ENCODE measurements at places on chromosomes 12 and 14.
A peak's percentile ranks its signal among the peaks of the same experiment; 100 is the strongest.

DNA sequence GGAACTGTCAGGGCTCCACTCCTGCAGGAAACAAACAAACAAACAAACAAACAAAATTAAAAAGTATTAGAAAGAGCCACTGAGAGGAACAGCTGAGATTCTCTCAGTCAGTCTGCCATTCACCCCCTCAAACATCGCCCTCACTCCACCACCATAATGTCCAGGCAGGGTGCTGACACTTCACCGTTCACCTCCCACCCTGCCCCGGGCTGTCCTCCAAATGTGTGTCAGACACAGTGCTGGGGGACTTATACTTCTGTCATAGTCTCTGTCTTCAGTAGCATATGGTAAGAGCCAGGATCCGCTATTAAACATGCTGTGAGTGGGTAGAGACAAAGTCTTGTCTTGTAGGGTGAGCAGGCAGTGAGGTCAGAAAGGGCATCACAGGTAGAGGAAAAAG, 28.3 kb downstream of the KRT18 start:
- no peak for DNase-seq

DNA sequence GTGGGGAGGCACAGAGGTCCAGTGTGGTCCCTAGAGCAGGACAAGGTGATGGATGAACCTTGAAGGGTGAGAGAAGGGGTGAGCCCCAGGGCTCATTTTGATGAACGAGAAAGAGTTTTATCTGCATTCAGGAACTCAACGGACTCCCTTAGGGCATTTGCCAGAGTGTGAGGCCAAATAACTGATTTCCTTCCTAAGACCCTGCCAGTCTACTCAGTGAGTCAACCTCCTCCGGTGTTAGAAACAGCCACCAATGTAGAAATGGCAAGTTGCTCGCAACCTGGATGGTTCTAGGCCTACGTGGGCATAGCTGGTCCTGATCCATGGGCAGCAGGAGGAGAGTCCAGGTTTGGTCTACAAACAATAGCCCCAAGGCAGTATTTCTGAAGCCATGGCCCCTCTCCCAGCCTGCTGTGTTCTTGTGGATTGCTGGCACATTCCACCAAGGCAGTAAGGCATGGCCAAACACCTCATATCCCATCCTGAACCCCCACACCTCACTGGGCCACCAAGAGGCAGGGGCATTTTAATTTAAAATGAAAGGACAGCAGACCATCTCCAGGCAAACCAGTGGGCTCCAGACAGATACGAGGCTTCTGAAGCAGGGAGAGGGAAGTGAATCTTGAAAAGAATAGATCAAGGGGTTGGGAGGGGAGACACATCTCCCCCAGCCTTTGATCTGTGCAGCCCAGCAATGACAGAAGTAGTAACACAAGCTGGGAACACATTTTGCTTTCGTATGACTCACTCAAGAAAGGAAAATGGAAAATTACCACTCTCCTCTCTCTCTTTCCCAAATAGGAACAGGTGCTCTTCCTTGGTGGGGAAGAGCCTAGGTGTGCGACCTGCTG, 25.4 kb upstream of the TESC start:
- DNase-seq, result no peak

- DNase-seq, result no peak
These were observed 31.5 kb upstream of the SRP54 start for GRCh38 chr14:34951286-34951685.

GRCh38 chr14:90319634-90320541, 11.9 kb downstream of the NRDE2 start:
- no peak for DNase-seq

DNA sequence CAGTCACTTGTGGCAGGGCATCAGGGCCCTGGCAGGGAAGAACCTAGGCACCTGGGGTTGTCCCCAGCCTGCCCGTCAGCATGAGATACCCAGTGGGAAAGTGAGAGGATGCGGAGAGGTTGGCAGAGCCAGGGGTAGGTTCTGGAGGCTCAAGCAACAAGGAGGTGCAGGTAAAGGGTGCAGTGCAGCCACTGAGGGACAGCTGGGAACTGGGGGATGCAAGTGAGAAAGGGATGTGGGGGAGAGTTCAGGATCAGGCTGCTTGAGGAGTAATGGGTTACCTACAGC, 18.7 kb downstream of the VASH1 start:
- no peak for DNase-seq

- DNase-seq, result no peak
These were observed 112.8 kb upstream of the PELI2 start for GRCh38 chr14:56005191-56006053.

- DNase-seq, result no peak
These were observed 447.1 kb upstream of the SEL1L start for GRCh38 chr14:81980601-81981306.

DNA sequence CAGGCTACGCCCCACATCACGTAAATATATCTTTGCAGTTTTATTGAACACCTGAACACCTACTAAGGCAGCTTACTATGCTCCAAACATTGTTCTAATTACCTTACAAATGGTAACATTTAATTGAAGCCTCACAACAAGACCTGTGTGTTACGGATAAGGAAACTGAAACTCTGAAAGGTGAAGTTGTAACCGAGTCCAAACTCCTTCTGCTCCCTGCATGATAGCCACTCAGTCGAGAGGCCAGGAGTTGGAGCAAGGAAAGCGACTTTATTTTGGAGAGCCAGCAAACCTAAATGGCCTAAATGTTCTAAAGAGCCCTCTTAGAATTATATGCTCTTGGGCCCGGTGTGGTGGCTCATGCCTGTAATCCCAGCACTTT, 12.6 kb upstream of the TRPV4 start:
- no peak for DNase-seq

GRCh38 chr12:84924981-84925380, 12.4 kb upstream of the SLC6A15 start:
- DNase-seq, result no peak

- no peak for DNase-seq
These were observed 16.0 kb downstream of the FIGNL2 start for GRCh38 chr12:51832354-51833107.

GRCh38 chr12:75905922-75906321, 125.7 kb downstream of the PHLDA1 start:
- no peak for DNase-seq

GRCh38 chr14:92585981-92586937, 72.7 kb downstream of the RIN3 start:
- DNase-seq, result no peak

- DNase-seq, result peak; percentile 68
These were observed 5.8 kb upstream of the TNFRSF1A start for GRCh38 chr12:6347367-6348338.

DNA sequence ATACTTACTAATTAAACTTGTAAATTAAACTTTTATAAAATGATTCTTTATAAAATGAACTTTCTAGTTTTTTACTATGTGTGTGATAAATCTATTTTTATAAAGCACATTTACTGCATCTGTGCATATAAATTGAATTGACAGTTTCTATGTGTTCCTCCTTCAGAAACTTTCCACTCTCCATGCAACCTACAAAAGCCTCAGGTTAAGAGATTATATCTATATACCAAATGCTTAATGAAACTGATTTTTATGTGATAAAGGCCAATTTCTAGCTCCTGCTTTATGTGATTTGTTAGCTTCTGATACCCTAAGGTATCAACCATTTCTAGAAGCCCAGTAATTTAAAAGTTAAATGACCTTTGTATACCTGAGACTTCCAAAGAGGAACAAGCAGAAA, 174.0 kb downstream of the SRGAP1 start:
- DNase-seq, result no peak

DNA sequence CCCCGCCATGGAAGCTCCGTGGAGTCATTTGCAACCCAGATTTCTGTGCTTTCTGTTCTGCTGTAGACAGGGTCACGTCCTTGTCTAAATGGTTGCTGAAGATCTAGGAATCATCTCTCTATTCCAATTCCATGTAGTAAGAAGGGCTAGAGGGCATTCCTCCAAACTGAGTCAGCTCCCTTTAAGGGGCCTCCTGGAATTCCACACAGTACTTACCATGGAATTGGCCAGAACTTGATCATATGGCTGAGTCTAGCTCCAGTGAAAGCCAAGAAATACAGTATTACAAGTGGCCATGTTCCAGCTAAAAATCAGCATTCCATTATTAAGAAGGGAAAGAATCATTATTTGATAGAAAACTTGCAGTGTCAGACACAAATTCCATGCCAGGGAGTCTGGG, 171.9 kb downstream of the PRKCH start:
- no peak for DNase-seq

GRCh38 chr14:61764342-61765122, 2.3 kb downstream of the SNAPC1 start:
- DNase-seq, result no peak

GRCh38 chr12:31315044-31315715, 10.8 kb downstream of the SINHCAF start:
- no peak for DNase-seq

DNA sequence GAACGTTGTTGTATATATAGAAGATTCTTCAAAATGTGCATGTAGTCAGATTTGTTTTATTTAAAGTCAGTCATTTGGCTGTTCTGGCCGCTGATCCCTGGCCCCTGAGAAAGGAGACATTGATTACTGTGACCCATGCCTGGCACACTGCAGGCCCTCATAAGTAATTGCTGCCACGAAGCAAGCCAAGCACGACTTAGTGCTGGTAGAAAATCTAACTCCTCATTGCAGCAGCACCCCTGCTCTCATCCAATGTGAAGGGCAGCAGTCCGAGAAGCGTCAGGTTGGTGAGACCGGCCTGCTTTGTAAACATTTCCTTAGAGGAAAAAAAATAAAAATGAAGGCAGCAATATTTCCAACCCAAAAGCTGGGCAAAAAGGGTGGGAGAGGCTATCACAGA, 22.8 kb upstream of the TMTC2 start:
- DNase-seq, result no peak

DNA sequence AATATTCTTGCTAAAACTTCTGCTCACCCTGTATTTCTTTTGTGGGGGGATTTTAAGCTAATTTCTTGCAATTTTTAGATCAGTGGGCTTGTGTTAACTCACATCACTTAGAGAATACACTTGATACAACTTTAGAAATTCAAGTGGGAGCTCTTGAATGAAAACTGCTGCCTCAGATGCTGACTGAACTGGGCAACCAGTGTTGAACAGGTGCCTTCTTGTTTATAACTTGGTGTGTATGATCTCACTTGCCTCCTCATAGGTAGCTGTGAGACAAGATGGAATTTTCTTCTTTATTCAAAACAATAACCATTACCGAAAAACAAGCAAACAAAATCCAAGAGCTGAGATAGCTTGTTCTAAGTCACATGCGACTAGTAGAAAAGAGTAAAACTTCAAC, 63.5 kb downstream of the FGD4 start:
- no peak for DNase-seq

DNA sequence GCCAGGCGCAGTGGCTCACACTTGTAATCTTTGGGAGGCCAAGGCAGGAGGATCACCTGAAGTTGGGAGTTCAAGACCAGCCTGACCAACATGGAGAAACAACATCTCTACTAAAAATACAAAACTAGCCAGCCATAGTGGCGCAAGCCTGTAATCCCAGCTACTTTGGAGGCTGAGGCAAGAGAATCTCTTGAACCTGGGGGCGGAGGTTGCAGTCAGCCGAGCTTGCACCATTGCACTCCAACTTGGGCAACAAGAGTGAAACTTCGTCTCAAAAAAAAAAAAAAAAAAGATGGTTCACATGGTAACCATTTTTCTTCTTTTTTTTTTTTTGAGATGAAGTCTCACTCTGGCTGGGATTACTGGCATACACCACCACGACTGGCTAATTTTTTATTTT, 35.3 kb downstream of the SLC2A14 start:
- no peak for DNase-seq

DNA sequence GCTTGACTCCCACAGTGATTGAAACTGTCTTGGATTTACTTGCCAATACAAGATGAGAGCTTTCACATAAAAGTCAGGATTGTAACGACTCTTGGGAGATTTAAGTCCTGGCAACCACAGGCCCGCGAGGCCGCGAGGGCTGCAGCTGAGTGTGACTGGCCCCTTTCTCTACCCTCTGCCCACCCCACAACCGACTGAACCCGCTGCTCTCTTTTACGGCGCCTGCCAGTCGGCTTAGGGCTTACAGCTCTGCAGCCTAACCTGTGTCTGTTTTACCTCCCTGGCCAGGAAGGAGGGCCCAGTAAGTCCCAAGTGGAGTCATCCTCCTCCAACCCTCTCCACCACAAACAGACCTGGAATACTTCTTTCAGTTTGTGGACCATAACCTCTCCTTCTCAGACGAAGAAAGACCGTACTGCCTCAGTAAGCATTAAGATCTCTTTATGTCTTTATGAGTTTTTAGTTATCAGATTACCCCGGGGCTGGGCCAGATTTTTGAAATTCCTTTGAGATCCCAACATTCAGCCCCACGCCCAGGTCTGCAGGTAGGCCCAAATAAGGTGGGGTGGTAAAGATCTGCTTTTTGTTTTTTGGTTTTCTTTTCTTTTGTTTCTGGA, 12.6 kb upstream of the TIGAR start:
- no peak for DNase-seq

DNA sequence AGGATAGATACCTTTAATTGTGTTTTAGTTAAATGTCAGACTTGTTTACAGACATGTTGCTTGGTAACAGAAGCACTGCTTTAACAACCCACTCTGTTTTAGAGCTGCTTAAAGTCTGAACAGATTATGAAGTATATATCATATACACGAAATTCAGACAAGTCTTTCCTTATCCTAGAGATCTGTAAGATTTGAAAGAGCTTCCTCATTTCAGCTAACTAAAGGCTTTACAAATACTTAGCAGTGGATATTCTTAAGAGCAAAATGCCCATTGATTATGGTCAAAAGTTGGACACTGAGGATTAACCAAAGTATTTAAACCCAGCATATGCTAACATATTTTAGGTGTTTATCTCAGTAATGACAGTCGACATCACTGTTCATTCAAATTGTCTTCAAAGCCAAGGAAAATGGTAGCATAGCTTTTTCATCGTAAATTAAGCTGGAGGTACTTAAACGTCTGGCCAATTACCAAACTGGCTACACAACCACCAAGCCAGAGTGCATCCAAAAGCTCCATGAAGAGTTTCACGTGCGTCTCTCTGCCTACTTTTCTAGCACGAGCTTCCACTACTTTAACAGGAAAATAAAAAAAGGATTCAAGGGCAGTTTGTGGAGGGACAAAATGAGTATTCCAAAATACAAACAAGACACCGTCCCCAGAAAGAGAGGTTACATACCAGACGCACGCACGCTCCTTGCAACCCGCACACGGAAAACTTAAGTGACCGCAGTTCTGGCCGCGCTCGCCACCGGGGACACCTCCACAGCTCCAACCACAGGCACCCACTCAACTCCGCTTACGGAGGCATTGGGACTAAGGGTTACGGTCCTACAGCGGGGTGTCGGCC, 565 bp downstream of the CEP83 start:
- no peak for DNase-seq

DNA sequence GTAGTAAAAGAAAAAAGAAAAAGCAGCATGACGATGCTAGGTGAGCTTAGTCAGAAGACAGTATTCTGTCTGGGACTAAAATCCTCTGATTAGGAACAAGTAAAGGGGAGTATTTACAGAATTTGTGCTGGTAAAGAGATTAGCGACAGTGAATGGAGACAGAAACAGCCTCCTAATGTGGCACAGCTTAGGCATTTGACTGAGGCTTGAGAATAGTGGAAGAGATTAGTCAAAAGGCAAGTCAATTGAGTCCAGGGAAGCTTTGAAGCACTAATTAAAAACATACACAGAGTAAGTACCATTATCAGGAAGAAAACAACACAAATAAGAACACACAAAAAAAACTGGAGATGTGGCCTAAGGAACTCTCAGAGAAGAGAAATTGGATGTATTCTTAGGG, 131.9 kb upstream of the CLEC14A start:
- no peak for DNase-seq

Data from mucosa of descending colon (tissue), 3 donors.